Daoy (cell line): ENCODE measurements at places on chromosomes 16 and 17. TPM values are rescaled to one million over a fixed set of nuclear protein-coding genes. Genes with fewer than 3 reads are reported as not detected.

The CXCL16 gene
- total RNA-seq: 3.0 and 3.8 TPM in 2 replicates

The DYNLL2 gene
- 5.5 and 8.8 TPM in 2 replicates for total RNA-seq

The KRTAP4-9 gene
- total RNA-seq: not detected in 2 replicates

- DNase-seq: peak; percentile 61
Measured at GRCh38 chr17:34146440-34147043, 108.5 kb upstream of the CCL2 start.

DNA sequence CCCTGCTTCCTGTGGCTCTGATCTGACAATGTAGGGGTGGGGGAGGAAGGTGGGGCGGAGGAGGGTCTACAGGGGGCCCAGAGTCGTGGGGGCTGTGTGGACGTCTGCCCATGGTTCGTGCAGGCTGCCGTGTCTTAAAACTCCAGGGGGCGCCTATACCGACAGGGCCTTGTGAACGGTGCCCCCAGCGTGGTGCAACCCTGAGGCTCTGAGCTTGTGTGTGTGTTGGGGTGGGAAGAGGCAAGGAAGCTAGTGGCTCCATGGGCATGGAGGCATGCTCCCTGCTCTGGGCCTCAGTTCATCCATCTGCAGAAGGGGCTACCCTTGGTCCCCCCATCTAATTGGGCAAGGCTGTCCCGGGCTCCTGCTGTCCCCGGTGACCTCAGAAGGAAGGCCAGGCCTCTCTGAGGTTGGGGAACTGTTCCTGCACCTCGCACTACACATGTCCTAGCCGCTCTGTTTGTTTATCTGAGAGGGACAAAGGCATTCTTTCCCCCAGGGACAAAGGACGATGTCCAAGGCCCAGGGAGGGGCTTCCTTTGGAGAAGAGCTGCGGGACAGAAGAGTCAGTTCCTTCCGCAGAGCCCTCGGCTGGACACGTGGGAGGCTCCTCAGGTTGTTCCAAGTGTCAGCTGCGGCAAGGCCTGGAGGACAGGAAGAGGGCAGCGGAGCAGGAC, 13.5 kb downstream of the CA4 start:
- no peak for DNase-seq

DNA sequence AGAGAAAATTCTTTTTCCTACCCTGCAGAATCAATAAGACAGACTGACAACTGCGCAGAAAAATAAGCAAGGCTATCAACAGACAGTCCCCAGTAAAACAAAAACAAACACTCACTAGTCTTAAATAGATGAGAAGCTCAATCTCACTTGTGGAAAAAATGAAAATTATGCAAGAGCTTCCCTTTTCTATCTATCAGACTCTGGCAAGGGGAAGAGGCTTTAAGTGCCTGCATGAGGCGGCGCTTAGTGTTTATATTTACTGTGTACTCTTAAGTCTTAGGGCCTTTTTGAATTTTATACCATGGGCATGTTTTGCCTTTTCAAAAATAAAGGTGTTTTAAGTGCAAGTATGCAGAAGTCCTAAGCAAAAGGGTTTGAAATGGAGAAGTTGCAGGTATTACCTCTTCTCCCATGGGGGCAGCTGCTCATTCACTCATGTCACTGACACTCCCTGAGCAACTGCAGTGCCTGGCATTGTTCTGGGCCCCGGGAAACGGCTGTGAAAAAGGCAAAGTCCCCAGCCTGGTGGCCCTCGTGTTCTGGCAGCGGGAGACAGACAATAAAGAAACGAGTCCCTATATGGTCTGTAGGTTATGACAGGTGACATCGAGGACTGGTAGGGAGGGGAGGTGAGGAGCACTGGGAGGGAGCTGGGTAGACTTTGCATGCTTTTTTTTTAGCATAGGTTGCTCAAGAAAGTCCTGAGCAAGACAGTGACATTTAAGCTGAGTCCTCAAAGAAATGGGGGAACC, 35.2 kb downstream of the HSBP1 start:
- DNase-seq: no peak

DNA sequence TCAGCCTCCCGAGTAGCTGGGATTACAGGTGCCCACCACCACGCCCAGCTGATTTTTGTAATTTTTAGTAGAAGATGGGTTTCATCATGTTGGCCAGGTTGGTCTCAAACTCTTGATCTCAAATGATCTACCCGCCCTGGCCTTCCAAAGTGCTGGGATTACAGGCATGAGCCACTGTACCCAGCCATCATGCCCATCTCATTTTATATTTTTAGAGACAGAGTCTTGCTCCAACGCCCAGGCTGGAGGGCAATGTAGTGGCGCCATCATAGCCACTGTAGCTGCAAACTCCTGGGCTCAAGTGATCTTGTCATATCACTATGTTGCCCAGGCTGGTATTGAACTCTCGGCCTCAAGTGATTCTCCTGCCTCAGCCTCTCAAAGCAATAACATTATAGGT, 43.2 kb upstream of the TRAP1 start:
- DNase-seq: no peak

- DNase-seq: no peak
Measured at GRCh38 chr16:68696514-68696913, 40.6 kb upstream of the CDH1 start.

DNA sequence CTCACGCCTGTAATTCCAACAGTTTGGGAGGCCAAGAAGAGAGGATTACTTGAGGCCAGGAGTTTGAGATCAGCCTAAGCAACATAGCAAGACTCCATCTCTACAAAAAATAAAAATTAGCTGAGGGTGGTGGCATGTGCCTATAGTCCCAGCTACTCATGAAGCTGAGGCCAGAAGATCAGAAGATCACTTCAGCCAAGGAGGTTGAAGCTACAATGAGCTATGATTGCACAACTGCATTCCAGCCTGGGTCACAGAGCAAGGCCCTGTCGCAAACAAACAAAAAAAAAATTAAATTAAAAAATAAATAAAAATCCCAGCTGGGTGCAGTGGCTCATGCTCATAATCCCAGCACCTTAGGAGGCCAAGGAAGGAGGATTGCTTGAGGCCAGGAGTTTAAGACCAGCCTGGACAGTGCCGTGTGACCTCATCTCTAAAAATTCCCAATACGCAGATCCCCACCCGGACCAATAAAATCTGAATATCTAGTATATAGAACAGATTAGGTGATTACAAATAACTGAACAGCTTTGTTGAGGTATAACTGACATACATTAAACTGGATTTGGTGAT, 18.2 kb upstream of the ATF7IP2 start:
- no peak for DNase-seq

DNA sequence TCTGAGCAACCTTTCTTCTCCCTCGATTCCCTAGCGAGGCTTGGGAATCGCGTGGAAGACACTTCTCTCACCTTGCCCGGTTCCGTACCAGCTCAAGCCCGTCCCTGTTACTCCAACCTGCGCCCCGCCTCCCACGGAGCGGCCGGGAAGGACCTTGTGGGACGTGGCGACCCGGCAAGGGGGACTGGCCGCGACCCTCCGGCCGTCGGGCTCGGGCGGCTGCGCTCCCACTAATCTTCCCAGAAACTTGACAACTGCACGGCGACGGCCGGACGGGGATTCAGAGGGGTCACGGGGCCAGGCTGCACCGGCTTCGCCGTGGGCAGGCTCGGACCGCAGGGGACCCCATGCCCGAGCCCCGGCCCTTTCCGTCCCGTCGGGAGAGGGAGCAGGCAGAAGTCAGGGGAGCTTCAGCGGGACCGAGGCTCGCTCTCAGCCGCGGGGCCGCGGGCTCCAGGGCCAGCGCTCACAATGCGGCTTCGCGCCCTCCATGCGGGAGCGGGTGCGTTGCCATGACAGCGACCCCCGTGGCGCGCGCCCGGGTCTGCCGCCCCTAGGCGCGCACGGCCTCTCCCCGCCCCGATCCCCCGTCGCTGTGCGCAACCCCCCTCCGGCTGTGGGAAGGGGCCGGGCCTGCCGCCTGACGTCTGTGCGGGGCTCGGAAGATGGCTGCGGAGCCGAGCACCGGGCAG, at the start of gene SGSM2:
Gene SGSM2, plus strand, starts transcription at position 650 of the 692 bp plus-strand sequence. CDS start 188 bp downstream, outside the sequence.
- DNase-seq: peak; percentile 76
